ENCODE measurements at places on chromosomes 6 and 20. TPM values are rescaled to one million over a fixed set of nuclear protein-coding genes. Genes with fewer than 3 reads are reported as not detected.
A peak's percentile ranks its signal among the peaks of the same experiment; 100 is the strongest.

GRCh38 chr6:117215353-117216090 is 49.8 kb upstream of the VGLL2 start:
- DNase-seq: no peak
- H3K4me3 ChIP-seq: no peak overlapping the region

DNA sequence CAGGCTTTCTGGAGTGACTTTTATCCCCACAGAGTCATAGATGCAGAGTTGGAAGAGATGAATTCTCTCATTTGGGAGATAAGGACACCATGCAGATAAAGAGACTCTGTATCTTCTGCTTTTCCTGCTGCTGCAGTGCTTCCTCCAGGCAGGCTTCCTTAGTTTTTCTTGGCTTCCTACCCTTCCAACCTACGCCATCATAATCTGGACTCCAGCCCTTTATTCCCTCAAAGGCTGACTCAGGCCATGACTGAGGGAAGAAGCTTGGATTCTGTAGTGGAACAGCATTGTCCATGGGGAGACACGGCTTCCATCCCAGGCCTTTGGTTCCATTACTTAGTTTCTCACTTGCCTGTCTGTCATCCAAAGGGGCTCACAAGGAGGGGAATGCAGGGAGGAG is 6.5 kb upstream of the RNF24 start:
- peak; percentile 70 for DNase-seq
- H3K27me3 ChIP-seq: no peaks in the 10 kb centered on the region
- H3K27ac ChIP-seq: peak overlapping the region; percentile 57
- 0 out of 2 replicates have a peak overlapping the region, but pooled peaks have one; percentile 24 for H3K4me3 ChIP-seq
- peaks cover 33% of the 10 kb centered on the region for H3K4me1 ChIP-seq
- H3K36me3 ChIP-seq: no peaks in the 10 kb centered on the region

GRCh38 chr6:169239181-169239580 is 14.5 kb downstream of the THBS2 start:
- H3K4me3 ChIP-seq: no peak overlapping the region
- H3K27ac ChIP-seq: no peak overlapping the region
- H3K27me3 ChIP-seq: no peaks in the 10 kb centered on the region
- DNase-seq: no peak
- H3K36me3 ChIP-seq: peaks cover 28% of the 10 kb centered on the region

DNA sequence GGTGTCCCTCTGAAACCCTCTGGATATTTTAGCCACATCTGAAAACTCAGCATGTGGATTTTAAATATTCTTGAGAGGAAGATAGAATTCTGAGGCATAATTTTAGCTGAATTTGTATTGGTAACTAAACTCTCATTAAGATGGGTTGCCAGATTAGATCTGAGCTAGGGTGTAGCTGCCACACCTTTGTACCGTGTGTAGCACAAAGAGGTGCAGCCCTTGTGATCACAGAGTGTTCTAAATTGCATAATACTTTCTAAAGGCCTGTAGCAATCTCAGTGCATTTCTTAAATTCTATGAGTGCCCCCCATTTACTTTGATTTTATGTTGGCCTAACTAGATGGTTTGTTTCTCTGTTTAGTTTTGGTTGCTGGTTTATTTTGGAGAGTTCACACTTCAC is 53.0 kb downstream of the FLRT3 start:
- H3K27ac ChIP-seq: no peak overlapping the region
- H3K4me1 ChIP-seq: peaks cover 14% of the 10 kb centered on the region
- no peaks in the 10 kb centered on the region for H3K27me3 ChIP-seq
- H3K36me3 ChIP-seq: no peaks in the 10 kb centered on the region
- DNase-seq: no peak

DNA sequence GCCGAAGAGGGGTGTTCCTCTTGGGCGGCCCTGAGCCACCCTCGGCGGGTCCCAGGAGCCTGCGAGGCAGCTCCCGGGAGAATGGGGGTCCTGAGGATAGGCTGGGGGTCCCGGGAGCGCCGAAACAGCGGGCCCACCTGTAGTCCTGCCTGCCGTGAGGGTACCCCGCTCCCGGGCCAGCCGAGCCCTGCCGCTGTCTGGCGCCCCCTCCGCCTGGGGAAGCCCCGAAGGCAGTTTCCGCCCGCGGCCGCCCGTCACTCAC is 280 bp downstream of the SPATA2 start:
- H3K27me3 ChIP-seq: no peaks in the 10 kb centered on the region
- peak overlapping the region; percentile 98 for H3K27ac ChIP-seq
- peak overlapping the region; percentile 91 for H3K4me3 ChIP-seq
- H3K4me1 ChIP-seq: peaks cover 21% of the 10 kb centered on the region
- no peak for DNase-seq

- H3K27me3 ChIP-seq: no peaks in the 10 kb centered on the region
- no peak overlapping the region for H3K4me3 ChIP-seq
- DNase-seq: no peak
- no peaks in the 10 kb centered on the region for H3K4me1 ChIP-seq
Observed at GRCh38 chr6:138129190-138129589, 22.0 kb upstream of the PERP start.

DNA sequence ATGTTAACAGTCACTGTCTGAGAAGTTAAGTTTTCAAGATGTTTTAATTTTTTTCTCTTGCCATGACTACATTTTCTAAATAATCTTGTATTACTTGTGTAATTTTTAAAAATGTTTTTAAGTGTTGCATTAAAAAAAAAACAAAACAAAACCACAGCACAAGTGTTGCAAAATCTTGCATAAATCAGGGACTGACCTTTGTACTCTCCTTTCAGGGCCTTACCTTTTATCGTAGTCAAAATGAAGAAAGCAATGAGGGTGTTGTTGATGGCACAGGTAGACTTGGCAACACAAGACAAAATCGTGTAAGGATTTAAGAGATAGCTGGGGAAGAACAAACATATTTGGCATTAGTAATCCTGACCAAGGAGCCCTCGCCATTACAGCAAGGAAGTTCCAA is 42.5 kb downstream of the PIGU start:
- no peak overlapping the region for H3K4me3 ChIP-seq
- H3K4me1 ChIP-seq: peaks cover 10% of the 10 kb centered on the region
- no peak overlapping the region for H3K27ac ChIP-seq

DNA sequence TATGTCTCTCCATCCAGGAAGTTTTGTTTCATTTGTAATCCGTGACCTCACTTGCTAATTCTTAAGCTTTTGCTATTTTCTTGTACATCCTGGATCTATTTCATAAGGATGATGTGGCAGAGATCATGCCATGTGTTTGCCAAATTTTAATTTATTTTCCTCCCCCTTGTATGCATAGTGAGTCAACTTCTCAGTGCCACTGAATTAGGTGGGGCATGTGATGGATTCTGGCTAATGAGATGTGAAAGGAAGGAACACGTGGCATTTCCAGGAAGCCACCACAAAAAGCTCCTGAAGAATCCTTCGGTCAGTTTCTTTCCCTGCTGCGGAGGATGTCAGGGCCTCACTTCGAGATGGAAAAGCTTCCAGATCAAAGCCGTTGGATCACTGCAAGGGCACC is 86.2 kb upstream of the PRL start:
- H3K27ac ChIP-seq: no peak overlapping the region
- H3K27me3 ChIP-seq: no peaks in the 10 kb centered on the region
- no peak overlapping the region for H3K4me3 ChIP-seq
- H3K36me3 ChIP-seq: no peaks in the 10 kb centered on the region
- no peak for DNase-seq

DNA sequence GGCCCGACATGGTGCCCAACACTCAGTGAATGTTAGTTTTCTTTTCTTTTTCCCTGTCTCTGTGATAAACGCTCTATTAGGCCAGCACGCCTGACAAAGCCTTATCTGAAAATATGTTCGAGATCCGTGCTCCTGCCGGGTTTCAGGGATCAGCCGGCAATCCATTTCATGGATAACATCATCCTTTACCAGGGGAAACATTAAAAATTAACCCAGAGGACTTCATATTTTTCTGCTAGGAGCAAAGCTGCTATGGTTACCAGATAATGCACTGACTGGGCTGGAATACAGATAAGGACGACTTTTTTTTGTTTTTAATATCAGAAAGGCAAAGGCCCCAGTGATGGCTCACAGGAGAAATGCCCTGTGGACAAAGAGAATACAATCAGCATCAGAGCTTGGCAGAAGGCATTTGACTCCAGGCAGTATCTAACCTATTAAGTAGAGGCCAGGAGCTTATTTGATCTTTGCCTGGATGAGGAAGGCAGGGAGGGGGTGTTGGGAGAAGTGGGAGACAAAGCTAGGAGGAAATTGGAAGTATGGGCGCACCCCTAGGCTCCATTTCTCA is 482.0 kb upstream of the CHD6 start:
- no peak overlapping the region for H3K27ac ChIP-seq
- no peak overlapping the region for H3K4me3 ChIP-seq
- no peaks in the 10 kb centered on the region for H3K27me3 ChIP-seq
- DNase-seq: no peak
- no peaks in the 10 kb centered on the region for H3K4me1 ChIP-seq
- no peaks in the 10 kb centered on the region for H3K36me3 ChIP-seq

DNA sequence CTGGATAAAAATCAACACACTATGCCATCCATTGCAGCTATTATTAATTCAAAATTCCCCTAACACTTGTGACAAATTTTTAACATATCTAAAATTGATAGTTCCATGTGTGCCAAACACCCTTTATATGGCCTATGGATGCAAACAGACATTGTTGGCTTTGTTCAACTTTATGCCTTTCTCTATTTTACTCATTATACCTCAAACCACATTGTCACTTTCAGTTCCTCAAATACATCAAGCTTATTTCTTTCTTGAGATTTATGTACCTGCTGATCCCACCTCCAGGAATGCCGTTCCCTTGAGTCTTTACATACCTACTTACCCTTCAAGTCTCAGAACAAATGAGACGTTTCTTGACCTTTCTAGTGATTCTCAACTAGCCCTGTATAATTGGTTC is 193.5 kb upstream of the PLN start:
- no peak overlapping the region for H3K4me3 ChIP-seq
- no peaks in the 10 kb centered on the region for H3K27me3 ChIP-seq
- no peaks in the 10 kb centered on the region for H3K36me3 ChIP-seq

Gene SAMD5
- not detected for polyA plus RNA-seq

Gene SALL4
- polyA plus RNA-seq: not detected

Gene PLA2G7
- polyA plus RNA-seq: not detected

Gene CNBD2
- polyA plus RNA-seq: 0.28 TPM

Gene SSTR4
- polyA plus RNA-seq: not detected

Gene SLC22A2
- not detected for polyA plus RNA-seq

Gene REV3L
- 25.0 TPM for polyA plus RNA-seq

Gene SLC17A9
- 23.2 TPM for polyA plus RNA-seq

Data from GM23248 (cell line).